GM19239 (cell line): ENCODE measurements at places on chromosomes 5 and 9.
A peak's percentile ranks its signal among the peaks of the same experiment; 100 is the strongest.

DNA sequence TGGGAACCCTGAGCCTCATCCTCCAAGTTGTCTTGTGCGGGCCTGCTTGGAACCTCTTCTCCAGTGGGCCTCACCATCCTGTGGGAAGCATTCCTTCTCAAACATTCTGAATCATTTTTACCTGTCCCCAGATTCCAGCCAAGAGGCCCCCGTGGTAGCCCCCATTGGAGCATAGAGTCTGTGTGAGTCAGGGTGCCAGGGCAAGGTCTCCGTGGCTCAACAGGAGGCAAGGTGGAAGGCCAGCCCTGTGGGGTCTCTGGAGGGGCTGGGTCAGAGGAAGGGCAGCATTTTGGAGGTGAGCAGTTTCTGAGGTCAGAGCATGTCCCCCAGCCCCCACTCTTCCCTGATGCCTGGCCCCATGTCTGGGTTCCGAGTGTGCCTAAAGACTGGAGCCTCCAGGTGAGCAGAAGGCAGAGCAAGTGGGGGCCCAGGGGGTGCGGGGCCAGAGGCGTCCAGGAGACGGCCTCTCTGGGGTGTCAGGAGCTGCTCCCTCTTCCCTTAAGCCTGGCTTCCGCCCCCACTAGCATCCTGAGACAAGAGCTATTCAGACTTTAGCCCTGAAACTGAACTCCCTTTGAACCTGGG is 2.1 kb downstream of the CACNA1B start:
- DNase-seq: no peak

GRCh38 chr5:56545016-56545415 is 270.3 kb upstream of the MAP3K1 start:
- DNase-seq: no peak

DNA sequence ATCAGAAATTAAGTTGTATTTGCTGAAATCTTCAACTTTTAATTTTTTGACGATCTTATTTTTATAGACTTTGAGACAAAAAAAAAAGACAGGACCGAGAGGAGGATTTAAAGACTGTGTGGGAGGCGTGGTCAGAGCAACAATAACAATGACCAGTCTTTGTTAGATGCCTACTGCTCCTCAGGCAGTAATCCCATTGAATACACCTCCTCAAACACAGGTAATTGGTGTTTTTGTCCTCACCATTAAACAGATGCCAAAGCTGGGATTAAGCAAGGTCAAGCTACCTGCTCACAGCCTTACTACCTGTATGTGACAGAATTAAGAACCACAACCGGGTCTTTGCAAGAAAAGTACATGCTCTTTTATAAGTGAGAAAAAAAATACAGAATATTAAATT is 233.3 kb upstream of the GRAMD2B start:
- DNase-seq: no peak

DNA sequence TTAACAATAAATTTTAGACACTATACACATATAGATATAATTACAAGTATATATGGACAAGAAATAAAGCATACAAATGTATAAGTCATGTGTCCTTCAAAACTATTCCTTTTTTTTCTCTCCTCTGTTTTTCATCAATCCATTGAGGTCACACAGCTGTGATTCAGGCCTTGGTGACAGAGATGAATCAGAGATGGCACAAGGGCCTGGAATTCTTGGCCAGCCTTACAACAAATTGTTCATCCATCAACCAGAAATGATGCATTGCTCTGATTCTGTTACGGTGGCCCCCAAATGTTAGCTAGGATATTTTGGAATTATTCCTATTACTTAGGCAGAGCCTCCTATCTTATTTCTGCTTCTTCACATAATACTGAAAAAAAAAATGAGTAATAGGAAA is 108.7 kb upstream of the MPDZ start:
- DNase-seq: no peak

- DNase-seq: peak; percentile 64
These were observed 8.0 kb downstream of the NTNG2 start for GRCh38 chr9:132169672-132170392.
